ENCODE measurements at places on chromosomes 3 and 15.

- no peak for DNase-seq
Observed at GRCh38 chr3:127153506-127153815, 39.5 kb upstream of the PRR23E start.

DNA sequence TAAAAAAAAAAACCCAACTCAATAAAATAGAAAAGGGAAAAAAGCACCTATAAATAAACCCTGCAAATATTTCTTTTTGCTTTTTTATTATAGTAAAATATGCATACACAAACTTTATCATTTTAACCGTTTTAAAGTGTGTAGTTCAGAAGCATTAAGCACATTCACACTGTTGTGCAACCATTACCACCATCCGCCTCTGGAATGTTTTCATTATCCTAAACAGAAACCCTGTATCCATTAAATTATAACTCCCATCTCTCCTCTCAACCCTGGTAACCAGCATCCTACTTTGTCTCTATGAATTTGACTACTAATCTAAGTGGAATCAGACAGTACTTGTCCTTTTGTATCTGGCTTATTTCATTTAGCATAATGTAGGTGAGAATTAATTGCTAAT, 15.0 kb downstream of the CDCP1 start:
- no peak for DNase-seq

GRCh38 chr3:30696403-30696819, 90.0 kb downstream of the TGFBR2 start:
- no peak for DNase-seq

DNA sequence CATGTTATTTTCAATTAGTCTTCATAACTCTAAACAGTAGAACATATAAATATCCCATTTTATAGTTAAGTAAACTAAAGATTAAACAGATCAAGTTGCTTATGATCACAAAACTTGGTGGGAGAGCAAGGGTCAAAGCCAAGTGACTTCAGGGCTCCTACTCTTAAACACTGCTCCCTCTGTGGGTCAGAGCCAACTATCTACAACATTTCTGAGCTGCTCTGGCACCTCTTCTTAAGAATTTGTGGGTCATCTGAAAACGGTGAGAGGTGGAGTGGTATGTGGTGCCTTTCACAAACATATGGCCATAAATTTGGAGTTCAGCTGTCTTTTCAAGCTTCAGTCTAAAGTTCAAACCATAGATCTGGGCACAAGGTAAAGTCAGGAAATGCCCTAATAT, 10.9 kb downstream of the ATG3 start:
- no peak for DNase-seq

DNA sequence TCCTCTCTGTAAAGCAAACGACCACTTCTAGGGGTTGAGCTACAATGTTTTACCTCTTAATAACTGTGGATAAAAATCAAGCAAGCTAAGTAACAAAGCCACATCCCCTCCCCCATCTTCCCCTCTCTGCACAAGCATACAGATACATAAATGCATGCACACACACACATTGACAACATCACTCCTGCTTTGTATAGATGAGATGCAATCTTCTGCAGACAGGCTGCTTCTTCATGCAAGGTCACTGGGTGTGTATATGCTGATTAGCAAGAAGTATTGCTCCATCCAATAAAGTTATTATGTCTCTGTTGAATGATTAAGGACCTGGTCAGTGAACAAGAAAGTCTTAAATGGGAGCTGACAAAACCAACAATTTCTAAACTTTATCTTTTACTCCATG, 8.8 kb upstream of the ATP11B start:
- DNase-seq = no peak

GRCh38 chr15:92579931-92580470, 75.6 kb downstream of the FAM174B start:
- no peak for DNase-seq

DNA sequence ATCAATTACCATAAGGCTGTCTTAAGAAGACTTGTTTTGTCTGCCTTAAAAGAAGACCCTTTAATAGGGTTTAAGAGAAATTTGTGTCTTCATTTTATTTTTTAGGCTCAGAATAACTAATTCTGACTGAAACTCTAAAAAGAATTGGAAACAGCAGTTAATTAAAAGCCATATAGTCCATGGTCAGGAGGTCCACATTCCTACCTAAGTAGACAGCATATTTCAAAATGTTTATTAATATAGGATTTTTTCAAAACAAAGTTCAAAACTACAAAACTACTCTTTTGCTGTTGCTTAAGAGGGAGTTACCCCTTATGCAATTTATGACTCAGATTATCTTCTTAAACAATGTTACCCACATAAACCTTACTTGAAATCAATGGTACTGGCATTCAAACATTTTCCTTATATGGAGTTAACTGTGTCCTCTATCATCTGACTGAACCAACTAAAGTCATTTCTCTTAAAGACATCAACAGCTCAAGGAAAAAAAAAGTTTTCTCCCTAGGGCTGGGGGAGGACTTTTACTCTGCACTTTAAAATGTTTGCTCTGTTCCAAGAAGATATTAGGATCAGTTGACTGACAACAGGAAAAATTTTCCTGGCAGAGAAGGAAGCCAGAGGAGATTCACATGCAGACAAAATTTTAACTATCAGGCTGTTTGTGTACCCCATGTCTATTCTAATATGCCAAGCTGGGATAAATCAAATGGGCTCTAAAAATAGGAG, 56.8 kb upstream of the NANOGP8 start:
- DNase-seq = no peak

DNA sequence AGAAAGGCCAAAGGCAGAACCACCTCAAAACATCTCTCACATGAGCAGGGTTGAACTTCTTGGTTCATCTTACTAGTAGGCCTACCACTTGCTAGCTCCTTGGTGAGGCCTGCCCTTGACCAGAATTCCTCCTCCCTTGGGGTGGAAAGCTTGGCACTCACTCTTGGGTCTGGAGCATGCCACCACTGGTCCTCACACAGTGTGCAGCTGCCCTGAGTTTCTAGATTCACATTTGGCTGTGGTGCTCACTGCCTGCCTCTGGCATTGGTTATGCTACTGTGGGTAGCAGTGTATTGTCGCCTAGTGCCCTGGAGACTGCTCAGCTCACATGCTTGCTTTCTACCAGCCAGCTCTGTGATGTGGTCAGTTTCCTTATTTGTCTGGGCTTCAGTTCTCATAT, 23.7 kb downstream of the OXNAD1 start:
- DNase-seq = no peak

DNA sequence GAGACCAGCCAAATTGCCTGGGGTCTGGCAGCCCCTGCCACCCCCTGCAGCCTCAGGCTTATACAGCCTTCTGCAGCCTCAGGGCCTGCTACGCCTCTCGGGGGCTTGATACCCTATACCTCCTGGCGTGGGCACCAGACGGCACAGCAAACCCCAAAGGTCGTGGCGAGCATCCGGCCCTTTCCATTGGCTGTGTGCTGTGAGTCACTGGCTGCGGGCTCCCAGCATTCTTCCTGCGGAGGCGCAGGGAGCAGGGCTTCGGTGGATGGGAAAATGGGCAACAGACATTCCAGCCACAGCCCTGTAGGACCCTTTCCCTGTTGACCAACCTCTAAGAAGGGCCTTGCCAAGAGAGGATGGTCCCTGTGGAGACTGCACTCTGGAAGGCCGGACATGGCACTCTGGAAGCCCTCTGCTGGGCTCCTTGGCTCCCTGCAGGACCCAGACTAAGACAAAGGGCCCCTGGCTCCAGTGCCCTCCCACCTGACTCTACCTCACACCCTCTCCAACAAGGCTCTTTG, 59.6 kb downstream of the ITGA11 start:
- DNase-seq = no peak

- DNase-seq = no peak
Observed at GRCh38 chr3:17136136-17136721, 251.5 kb downstream of the PLCL2 start.

- DNase-seq = peak; percentile 53
Observed at GRCh38 chr15:68298882-68299381, 21.4 kb downstream of the FEM1B start.

- DNase-seq = no peak
Observed at GRCh38 chr3:112508261-112508660, 9.0 kb upstream of the BTLA start.

GRCh38 chr15:23648920-23649515, 1.4 kb upstream of the MAGEL2 start:
- no peak for DNase-seq

- DNase-seq = no peak
Observed at GRCh38 chr3:184505076-184505878, 56.3 kb upstream of the EPHB3 start.

GRCh38 chr15:60782316-60782715, 303.4 kb upstream of the ICE2 start:
- no peak for DNase-seq

DNA sequence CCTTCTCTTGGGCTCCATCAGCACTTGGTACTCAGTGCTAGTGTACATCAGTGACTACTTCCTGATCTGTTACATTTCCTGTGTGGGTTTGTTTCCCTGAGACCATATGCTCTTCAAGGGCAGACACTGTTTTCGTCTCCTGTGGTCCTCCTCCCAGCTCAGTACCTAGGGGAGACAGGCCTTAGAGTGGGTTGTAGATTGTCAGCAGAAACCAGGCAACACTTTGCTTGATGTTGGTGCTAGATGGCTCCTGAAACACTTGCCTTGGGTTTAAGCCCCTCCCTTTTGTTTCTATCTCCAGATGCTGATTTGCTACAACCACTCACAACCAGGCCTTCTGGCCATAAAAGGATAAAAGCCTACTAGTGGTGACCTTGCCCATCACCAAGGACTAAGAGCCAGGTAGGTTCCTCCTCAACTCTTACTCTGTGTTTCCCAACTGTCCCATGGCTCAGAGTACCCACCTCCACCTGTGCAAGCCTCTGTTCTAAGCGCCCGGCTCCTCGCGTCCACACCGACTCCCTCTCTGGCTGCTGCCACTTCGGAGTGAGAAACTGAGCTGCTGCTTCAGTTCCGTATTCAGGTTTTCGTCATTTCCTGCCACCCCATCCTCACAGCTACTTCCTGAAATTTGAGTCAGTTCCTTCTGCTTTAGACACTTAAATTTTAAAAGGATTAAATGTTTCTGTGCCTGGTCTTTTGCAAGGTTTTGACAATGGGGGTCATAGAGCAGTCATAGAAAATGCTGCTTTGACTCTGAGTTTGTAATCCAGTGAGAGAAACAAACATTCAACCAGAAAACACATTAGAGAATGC, at the start of gene HCLS1:
Gene HCLS1, minus strand, starts transcription at position 548 of the 816 bp plus-strand sequence. CDS start 2,556 bp downstream, outside the sequence.
- DNase-seq = peak; percentile 83

DNA sequence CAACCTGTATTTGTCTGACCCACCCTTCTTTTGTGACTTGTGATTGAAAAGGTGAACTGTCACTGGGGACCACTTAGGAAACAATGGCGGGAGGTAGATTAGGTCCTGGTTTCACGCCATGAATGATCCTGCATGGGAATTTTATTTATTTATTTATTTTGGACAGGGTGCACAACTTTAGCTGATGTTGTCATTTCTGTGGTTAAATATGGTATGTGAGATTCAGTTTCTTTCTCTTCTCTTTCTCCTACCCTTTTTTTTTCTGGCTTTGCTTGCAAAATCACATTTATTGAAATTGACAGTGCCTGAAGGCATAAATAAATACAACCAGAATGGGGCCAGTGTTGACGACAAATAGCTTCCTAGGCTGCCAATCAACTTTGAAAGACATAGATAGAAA, 18.0 kb upstream of the HTR3E start:
- DNase-seq = no peak

GRCh38 chr3:64268926-64269325, 43.7 kb upstream of the PRICKLE2 start:
- DNase-seq = no peak
